Stimulated activated CD4-positive, alpha-beta T cell treated with anti-CD3 and anti-CD28 coated beads, Interleukin-15, amount 100 ng/mL, for 1 hour (primary cell): ENCODE measurements at places on chromosomes 2 and 18.

DNA sequence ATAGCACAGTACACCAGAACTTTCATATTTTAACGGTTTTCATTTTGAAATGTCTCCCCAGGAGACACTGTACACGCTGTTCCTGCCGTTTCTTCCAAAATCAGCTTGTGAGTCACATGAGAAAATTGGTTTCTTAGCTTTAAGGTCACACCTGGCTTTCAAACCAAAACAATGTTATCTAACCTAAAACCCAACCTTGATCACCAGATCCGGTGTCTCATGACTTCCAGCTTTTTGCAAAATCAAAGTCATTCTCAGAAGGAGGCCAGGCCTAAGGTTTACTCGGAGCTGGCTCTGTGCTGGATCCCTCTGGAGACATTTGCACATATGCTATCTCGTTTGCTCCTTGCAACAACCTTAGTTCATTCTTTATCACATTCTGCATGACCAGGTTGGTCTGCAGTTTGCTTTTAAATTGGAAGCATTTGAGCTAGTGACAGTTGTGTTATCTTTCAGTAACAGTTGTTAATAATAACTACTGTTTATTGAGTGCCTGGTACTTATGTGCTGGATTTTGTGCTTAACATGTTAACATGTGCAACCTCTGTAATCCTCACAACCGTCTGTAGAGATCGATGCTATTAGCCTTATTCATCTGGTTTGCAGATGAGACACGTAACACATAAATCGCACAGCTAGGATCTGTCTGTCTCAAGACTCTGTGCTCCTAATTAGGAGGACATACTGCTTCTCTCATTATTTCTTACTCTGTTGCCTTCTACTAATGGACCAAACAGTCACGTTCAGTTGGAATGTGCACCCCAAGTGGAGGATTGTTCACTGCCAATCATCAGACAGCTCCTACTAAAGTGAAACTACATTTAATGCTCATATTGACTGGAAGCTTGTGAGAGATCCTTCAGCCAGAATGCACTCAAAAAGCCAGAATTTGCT is 105.5 kb downstream of the RNF144A start:
- DNase-seq: no peak

- no peak for DNase-seq
Measured at GRCh38 chr2:9077691-9078090, 74.2 kb upstream of the MBOAT2 start.

DNA sequence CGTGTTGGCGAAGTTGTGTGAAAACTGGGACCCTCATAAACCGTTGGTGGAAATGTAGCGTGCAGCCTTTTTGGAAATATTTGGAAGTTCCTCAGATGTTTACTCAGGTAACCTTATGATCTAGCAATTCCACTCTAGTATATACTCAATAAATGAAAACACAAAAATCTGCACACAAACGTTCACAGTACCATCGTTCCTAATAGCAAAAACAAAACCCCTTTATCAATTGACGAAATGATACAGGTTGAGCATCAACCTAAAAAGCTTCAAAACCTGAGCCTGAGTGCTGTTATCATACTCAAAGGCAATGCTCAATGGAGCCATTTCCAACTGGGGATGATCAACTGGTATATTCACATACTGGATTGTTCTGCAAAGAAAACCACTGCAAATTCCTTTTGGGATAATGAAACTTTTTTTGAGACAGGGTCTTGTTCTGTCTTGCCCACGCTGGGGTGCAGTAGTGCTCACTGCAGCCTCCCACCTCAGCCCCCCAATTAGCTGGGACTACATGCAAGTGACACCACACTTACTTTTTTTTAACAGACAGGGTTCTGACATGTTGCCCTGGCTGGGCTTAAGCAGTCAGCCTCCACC is 777 bp upstream of the C18orf32 start:
- no peak for DNase-seq

DNA sequence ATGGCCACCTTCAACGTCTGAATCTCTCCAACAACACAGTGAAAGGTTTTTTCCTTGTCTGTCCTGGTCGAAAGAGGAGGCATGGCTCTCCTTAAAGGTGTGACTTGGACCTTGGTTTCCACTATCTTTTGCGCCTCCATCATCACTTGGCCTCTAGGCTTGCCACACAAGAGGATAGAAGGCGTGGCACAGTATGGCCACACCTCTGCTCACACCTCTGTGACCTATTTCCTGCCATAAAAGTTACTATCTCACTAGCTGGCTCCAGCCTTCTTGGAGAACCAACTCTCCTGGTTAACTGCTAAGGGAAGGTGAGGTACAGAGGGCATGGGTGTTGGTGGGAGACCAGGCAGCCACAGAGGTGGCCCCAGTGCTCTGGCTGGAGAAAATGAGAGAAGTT is 165.9 kb downstream of the UXS1 start:
- no peak for DNase-seq

- DNase-seq: no peak
Measured at GRCh38 chr2:150526827-150527226, 39.4 kb upstream of the RND3 start.

DNA sequence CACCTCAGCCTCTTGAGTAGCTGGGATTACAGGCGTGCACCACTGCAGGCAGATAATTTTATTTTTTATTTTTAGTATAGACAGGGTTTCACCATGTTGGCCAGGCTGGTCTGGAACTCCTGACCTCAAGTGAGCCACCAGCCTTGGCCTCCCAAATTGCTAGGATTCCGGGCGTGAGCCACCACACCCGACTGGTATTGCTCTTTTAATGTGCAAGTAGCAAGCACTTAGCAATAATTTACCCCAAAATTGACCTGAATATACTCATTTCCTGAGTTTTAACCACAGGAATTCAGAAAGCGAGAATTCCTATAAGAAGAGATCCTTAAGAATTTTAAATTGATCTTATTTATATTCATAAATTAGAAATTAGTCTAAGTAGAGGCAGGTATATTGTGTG is 169.1 kb downstream of the CDH2 start:
- no peak for DNase-seq

GRCh38 chr2:207126724-207127308 is 38.9 kb downstream of the KLF7 start:
- DNase-seq: no peak

DNA sequence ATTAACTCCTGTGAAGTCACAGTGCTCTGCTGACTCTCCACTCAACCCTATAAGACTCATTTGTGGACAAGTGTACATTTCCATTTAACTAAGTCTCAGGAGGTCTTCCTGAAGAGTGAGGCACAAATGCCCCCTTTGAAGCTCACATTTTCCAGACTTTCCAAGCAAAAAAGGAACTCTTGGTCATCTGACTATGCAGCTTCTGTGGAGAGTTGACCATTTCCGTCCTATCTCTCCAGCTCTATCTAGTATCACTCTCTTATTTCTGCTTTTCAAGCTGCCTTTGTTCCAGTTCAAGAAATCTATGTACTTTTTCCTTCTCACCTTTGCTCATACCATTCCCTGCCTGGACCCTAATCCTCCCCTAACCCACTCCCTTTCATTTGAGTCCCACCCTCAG is 77.0 kb downstream of the ANTXR1 start:
- no peak for DNase-seq

DNA sequence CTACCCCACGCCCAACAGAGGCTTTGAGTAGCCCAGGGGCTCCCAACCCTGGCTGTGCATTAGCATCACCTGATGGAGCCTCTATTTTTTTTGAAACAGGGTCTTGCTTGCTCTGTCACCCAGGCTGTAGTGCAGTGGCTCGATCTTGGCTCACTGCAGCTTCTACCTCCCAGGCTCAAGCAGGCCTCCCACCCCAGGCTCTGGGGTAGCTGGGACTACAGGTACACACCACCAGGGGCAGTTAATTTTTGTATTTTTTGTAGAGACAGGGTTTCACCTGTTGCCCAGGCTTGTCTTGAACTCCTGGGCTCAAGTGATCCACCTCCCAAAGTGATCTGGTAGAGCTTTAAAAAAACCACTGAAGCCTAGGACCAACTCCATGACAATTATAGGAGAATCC is 394.8 kb upstream of the ATP5MC3 start:
- DNase-seq: no peak

DNA sequence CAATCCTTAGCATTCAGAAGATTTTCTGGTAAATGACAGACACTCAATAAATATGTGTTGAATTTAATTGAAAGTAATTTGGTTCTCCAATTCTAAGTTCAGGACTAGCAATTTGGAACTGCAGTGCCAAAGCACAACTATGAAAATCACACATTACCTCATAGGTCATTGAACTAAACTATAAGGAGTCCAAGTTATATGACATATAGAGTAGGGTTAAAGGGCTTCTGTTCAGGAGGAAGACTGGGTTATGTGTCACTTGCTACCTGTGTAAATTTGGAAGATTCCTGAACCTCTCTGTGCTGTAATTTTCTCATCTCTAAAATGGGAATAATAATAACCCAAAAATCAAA is 27.8 kb upstream of the COBLL1 start:
- DNase-seq: no peak

DNA sequence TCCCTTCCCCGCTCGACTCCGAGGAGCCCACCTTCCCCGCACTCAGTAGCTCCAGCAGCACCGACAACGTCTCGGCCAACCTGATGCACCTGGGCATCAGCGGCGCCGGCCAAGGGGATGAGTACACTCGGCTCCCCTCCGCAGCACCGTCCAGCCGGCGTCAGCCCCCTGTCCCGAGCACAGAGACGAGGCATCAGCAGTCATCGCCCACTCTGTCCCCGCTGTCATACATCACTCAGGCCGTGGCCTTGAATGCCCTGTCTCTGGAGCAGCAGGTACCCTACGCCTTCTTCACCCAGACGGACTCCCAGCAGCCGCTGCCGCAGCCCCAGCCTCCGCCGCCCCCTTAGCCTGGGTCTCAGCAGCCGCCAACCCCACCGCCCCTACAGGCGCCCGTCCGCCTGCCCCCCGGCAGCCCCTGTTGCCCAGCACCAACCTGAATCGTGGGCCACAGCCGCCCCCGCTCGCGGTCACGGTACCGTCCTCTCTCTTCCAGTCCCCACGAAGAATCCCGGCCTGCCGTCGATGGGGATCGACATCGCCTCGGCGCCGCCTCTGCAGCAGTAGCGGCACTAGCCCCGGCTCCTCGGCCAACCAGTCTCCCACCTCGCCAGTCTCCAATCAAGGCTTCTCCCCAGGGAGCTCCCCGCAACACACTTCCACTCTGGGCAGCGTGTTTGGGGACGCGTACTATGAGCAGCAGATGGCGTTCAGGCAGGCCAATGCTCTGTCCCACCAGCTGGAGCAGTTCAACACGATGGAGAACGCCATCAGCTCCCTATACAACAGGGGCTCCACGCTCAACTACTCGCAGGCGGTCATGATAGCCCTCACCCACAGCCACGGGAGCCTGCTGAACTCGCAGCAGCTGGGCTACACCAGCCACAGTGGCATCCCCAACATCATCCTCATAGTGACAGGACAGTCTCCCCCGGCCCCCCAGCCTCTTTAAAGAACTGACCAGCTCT is 1195.9 kb upstream of the CHAC2 start:
- DNase-seq: no peak

DNA sequence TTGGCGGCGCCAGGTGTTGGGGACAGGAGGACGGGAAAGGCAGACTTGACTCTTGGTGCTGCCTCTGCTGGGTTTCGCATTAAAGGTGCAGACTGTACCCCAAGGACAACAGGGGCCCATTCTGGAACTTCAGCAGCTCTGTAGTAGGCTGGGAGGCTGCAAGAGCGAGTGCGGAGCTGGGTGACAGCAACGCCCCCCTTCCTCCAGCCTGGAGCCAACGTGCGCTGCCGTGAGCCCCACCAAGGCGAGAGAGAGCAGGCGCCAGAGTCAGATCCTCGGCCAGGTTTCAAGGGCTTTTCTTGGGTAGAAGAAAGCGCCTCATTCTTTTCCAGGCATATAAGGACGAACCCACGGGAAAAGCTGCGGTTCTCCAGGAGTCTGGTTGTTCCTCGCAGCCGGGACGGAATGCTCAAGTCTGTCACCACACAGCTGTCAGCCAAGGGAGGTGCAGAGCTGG is 1.9 kb downstream of the DOK6 start:
- no peak for DNase-seq

- DNase-seq: no peak
Measured at GRCh38 chr2:96869281-96869821, 529 bp downstream of the SEMA4C start.

GRCh38 chr2:119119076-119119785 is 39.3 kb downstream of the C1QL2 start:
- DNase-seq: no peak

GRCh38 chr2:75194184-75194868 is 5.0 kb downstream of the TACR1 start:
- no peak for DNase-seq

DNA sequence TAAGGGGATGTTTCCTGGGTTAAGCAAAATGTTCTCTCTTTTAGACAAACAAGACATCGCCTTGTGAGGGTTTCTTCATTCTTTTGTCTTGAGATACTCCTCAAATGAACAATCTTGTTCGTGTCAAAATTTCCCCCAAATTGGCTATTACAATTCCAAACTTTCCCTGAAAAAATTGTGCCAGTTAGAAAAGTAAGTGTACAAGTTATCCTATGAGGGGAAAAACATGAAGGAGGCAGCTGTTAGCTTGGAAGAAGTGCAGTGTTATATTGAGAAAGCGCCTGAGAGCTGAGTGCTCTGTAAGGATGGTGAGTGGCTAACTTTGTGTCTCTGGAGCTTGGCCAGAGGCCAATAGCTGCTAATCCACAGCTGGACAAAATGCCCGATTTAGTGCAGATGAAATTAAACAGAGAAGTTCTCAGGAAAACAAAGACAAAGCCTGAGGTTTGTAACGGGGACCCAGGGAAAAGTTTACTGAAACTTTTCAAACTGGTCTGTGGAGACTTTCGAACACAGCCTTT is 14.1 kb upstream of the PLEKHH2 start:
- no peak for DNase-seq

GRCh38 chr2:234392041-234392615 is 104.8 kb downstream of the ARL4C start:
- DNase-seq: no peak

DNA sequence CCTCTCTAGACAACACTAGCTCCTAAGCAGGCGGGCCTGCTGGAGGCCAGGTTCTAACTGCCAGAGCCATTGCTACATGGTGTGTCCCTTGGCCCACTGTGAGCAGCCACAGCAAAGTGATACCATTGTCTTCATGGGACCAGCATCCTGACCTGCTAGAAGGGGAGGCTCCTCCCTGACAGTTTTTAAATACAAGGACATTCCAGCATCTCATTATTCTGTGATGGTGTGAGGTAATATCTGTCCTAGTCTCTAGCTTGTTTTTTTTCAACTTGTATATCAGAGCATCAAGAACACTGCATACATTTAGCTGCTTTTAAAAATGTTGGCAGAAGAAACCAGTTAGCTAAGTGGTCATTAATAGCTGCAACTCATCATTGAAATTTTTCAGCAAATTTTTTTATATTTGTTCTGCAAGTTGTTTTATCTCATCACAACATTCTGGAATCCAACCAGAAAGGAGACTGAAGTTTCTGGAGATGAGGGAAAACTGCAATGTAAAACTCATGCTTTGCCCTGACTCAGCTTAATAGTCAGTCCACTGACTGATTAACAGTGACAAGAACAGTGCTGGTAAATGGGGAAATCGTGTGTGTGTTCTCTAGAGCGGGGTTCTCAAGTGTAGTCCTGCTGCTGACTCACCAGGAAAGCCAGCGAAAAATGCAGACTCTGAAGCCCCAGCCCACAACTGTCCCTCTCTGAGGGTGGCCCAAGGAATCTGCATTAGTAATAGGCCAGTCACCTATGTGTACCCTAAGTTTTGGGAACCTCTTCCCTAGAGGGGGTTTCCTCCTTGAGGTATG is 17.8 kb downstream of the MAPRE3 start:
- no peak for DNase-seq

- no peak for DNase-seq
Measured at GRCh38 chr18:42561521-42561920, 554.0 kb downstream of the RIT2 start.
